ENCODE measurements at places on chromosomes 2 and 18.

GRCh38 chr18:10315522-10315921 is 138.9 kb upstream of the APCDD1 start:
- no peak for DNase-seq

DNA sequence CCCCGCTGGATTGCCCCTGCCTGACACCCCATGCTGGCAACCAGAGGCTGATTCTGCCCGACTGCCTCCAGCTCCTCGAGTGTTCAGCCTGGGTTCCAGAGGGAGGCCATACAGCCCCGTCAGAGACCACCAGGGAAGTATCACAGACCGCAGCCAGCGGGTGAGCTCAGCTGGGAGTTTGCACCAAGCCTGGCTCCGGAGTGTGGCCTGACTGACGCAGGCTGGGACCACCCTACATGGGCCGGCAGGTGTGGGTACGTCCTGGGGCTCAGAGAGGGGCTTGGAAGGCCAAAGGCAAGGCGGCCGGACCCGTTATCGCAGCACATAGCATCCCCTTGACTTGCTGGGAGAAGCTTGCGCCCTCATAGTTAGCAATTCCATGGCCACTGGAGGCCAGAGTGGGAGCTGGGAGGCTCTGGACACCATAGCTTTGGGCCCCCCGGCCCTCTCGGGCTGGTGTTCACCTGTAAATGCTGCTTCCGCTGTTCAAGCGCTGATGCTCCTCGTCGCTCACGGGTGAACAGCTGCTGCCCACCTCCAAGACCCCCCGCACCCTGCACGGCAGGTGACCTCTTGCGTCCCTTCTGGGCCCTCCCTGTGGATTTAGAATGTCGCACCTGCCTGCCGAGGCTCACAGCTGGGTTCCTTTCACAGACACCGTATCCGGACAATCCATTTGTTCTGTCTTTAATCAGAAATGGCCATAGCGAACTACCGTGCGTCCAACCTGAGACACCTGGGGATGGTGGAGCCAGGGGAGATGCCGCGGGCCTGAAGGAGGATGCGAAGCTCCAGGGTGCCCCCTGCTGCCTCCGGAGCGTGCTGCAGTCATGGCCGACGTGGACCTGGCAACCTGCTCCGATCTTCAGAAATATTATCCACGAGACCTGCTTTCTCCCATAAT is 31.2 kb upstream of the SLC66A3 start:
- peak; percentile 69 for DNase-seq

DNA sequence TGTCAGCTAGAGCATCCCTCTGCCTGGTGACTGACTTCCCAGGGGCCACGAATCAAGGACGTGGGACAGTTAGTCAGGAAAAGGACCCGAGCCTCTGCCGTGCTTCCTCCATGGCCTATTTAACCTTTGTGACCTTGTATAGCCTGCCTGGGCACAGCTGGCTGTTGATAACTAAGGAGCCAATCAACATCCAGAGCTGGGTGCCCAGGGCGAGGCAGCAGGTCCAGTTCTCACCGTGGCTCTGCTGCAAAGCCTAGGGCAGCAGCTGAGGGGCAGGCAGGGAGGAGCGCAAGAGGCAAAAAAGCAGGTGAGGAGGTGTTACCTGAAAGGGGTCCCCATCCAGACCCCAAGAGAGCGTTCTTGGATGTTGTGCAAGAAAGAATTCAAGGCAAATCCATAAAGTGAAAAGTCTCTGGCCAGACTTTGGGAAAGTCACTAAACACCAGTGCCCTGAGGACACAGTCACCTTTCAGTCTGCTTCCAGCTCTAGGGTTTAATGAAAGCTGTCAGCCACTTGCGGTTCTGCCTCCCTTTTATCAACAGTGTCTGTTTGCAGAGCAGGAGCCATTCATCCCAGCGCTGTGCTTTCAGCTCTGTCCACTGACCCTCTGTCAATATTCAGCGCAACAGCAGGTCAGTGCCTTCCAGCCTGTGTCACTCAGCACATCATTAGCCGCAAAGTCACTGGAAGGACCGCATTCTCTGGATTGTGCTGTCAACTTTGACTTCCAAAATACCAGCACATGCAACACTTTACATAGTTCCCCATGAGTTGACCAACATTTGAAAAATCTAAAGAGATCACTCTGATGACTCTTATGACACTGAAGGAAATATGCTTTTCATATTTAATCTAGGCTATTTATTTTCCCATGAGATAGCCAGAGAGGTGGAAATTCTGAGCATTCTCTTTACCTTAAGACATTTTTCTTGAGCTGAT is 38.6 kb upstream of the ASAP2 start:
- DNase-seq = no peak

DNA sequence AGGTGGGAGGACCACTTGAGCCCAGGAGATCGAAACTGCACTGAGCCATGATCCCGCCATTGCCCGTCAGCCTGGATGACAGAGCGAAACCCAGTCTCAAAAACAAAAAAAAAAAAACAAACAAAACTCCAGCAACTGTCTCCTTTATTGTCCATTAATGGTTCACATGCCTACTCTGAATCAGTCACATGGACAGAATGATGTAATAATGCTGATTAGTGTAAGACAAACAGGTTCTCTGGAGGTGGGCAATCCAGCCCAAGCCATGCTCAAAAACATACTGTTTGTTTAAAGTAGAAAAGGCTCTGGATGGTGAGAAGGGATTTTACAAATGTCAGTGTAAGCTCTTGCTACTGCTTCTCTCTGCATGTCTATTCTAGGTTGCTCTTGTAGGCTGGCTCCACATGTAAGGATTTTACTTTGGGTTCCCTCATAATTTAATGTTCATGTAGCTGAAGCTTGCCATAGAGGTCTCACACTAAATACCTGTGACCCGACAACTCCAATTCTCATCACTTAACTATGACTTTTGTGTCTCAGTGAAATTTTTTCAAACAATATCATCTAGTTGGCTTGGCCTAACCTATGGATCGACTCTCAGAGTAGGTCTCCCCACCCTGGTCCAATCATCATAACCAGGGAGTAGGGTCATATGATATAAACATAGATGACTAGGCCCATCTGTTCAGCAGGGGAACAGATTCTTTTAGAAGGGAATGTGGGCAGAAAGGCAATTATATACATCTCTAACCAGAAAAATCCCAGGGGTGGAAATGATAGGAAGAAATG is 83.9 kb upstream of the SLC39A10 start:
- DNase-seq = no peak

Measured in NCI-H1436 (cell line).